ENCODE measurements at places on chromosomes 7 and 10. TPM values are rescaled to one million over a fixed set of nuclear protein-coding genes. Genes with fewer than 3 reads are reported as not detected.
A peak's percentile ranks its signal among the peaks of the same experiment; 100 is the strongest.

Gene ENTPD1
- 13.0 TPM for total RNA-seq

Gene CAV2
- total RNA-seq = not detected

Gene SEMA3E
- total RNA-seq = not detected

Gene CCSER2
- total RNA-seq = 45.6 TPM

Gene ITPRID1
- not detected for total RNA-seq

Gene MACROH2A2
- 4.5 TPM for total RNA-seq

Gene GALNT17
- total RNA-seq = not detected

DNA sequence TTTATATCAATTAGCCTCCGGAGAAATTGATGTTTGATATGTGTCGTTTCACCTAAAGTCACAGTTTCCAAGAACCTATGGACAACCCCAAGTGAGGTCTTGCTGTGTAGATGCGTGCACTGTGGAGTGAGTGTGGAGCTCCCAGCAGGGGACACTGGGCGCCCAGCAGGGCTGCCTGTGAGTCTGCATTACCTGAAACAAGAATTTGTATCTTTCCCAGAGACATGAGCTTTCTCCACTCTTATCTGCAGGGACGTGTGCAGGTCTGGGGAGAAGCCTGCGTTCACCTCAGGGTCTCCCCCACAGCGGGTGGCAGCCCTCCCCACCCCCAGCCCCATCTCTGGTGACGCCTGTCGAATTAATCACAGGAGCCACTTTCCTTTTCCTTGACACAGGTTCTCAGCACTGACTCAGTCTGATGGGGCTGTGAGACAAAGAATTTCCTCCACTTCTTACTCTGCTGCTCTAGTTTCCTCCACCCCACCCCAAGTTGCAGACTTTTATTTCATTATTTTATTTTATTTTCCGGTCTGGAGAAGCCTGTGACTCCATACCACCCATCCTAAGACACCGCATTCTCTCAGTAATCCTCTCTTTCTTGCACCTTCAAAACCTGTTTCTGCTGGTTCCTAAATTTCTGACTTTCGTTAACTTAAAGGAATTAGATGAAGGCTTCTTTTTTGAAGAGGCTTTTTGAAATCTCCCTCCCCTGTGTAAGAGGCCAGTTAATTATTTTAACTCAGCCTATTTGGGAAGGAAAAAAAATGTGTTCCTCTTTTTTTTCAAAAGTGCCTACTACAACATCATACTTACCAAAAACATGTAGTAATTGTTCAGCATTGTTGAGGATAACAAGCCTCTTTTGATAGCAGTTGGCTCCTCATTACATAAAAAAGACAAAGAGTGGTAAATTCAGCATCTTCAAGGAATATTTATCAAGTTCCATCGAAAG is 17.0 kb upstream of the INSIG1 start:
- DNase-seq = no peak
- peaks cover 9% of the 10 kb centered on the region for H3K27me3 ChIP-seq
- H3K27ac ChIP-seq = peak overlapping the region; percentile 13
- H3K4me1 ChIP-seq = peaks cover 48% of the 10 kb centered on the region
- peaks cover under 1% of the 10 kb centered on the region for H3K36me3 ChIP-seq

GRCh38 chr7:70504254-70504653 is 627.7 kb upstream of the GALNT17 start:
- H3K36me3 ChIP-seq = no peaks in the 10 kb centered on the region
- H3K27me3 ChIP-seq = no peaks in the 10 kb centered on the region
- no peak overlapping the region for H3K4me3 ChIP-seq
- DNase-seq = no peak
- no peaks in the 10 kb centered on the region for H3K4me1 ChIP-seq

GRCh38 chr7:50657341-50657873 is 92.2 kb upstream of the DDC start:
- no peak for DNase-seq
- H3K36me3 ChIP-seq = peaks cover 2% of the 10 kb centered on the region
- no peak overlapping the region for H3K4me3 ChIP-seq
- peaks cover 7% of the 10 kb centered on the region for H3K27me3 ChIP-seq

- no peaks in the 10 kb centered on the region for H3K36me3 ChIP-seq
- no peaks in the 10 kb centered on the region for H3K27me3 ChIP-seq
- H3K4me3 ChIP-seq = no peak overlapping the region
- no peaks in the 10 kb centered on the region for H3K4me1 ChIP-seq
- H3K27ac ChIP-seq = no peak overlapping the region
- no peak for DNase-seq
Observed at GRCh38 chr7:40538281-40538680, 403.5 kb downstream of the SUGCT start.

DNA sequence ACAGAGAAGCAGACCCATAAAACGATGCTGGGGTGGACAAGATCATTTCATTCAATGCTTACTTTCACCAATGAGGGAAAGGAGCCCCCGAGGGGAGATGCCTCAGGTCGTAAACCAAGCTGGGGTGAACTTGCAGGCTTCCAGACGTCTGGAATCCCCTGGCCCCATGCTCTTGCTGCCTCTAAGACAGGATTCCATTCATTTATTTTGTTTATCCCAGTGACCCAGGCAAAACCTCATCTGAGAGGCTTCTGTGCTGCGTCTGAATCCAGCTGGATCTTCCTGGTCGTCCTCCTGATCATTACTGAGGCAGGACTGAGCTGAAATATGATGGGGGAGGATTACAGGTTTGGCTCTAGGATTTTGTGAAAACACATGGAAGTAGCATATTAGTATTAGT is 182.9 kb downstream of the MYOF start:
- H3K27me3 ChIP-seq = no peaks in the 10 kb centered on the region
- no peak overlapping the region for H3K27ac ChIP-seq
- no peak overlapping the region for H3K4me3 ChIP-seq
- no peaks in the 10 kb centered on the region for H3K4me1 ChIP-seq
- H3K36me3 ChIP-seq = no peaks in the 10 kb centered on the region
- no peak for DNase-seq

DNA sequence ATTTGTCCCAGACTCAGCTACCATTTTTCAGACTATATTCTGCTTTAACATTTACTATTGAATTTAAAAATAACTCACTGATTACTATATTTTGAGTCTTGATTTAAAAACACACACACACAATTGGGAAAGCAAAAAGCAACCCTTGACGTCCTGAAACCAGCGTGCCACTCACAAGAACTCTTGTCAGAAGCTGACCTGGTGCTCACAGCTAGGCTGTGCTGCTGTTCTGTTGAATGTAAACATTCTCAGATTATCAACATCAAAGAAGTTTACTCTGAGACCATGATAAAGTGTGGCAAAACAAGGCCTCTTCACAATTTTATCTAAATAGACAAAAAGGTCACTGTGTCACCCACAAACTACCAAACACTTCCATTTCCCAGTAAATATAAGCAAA is 62.6 kb upstream of the CACNA2D1 start:
- H3K4me3 ChIP-seq = no peak overlapping the region
- H3K27me3 ChIP-seq = no peaks in the 10 kb centered on the region
- H3K27ac ChIP-seq = no peak overlapping the region
- no peaks in the 10 kb centered on the region for H3K4me1 ChIP-seq
- no peaks in the 10 kb centered on the region for H3K36me3 ChIP-seq
- no peak for DNase-seq

GRCh38 chr10:12727832-12728215 is 273.7 kb downstream of the CCDC3 start:
- H3K27ac ChIP-seq = no peak overlapping the region
- DNase-seq = no peak
- no peaks in the 10 kb centered on the region for H3K36me3 ChIP-seq
- H3K4me3 ChIP-seq = no peak overlapping the region
- peaks cover 8% of the 10 kb centered on the region for H3K4me1 ChIP-seq

DNA sequence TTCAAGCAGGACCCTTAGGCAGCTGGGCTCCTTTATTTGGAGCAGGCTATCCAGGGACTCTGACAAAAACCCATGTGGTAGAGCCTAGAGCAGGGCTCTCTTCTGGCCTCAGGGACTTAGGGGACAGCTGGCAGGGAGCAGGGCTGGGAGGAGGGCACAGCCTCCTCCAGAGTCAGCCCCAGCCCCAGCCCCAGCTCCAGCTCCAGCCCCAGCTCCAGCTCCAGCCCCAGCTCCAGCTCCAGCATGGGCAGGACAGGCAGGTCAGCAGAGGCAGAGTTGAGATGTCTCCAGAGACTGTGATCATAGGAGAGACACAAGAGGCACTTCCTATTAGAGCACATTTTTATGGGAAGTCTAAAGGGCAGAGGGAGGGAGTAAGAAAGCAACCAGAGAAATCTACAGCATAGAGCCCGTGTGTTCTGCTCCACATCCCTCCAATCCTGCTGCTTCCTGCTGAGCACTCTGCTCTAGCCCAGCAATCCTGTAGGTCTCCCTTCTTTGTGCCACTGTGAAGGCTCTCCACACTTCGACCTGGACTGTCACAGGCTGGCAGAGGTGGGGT is 13.3 kb upstream of the C10orf53 start:
- no peaks in the 10 kb centered on the region for H3K36me3 ChIP-seq
- no peak overlapping the region for H3K4me3 ChIP-seq
- H3K27ac ChIP-seq = no peak overlapping the region
- no peaks in the 10 kb centered on the region for H3K4me1 ChIP-seq

DNA sequence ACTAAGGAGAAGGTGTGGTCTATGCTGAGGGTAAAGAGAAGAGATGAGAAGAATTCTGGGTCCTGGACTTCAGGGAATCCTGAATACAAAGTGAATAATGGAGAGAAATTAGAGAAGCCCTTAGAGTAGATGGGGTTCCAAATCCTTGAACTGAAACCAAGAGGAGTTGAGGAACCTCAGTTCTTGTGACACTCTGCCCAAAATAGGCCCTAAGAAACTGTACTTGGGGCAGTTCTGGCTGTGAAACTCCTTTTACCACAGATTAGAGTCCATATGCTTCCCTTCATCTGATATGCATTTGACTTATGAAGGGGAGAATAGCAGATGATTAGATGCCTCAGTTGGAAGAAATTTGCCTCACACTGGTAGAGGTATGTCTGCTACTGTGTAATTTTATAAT is 19.0 kb downstream of the TES start:
- H3K36me3 ChIP-seq = no peaks in the 10 kb centered on the region
- no peak for DNase-seq
- no peaks in the 10 kb centered on the region for H3K27me3 ChIP-seq
- H3K4me1 ChIP-seq = peaks cover 42% of the 10 kb centered on the region
